COR-L47 (cell line): ENCODE measurements at places on chromosomes 7 and 10.

DNA sequence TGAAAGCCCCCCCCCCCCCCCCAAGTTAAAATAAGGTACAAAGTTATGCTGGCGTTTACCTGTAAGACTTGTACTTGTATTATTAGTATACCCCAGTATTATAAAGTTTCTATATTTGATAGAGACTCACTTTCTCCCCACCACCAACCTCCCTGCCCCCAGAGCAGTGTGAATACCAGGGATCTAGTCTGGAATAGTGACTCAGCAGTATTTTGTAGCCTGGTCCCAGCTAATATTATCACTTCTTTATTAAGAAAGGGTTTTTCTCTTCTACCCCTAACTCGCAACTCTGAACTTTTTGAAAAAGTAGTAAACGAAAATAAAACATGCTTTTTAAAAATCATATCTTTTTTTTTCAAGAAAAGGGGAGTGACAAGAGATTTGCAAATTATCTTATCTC, 26.7 kb downstream of the GLI3 start:
- no peak for DNase-seq

GRCh38 chr10:6069081-6069931, 7.1 kb upstream of the IL2RA start:
- DNase-seq = no peak

GRCh38 chr10:13907570-13907969, 320.8 kb downstream of the PRPF18 start:
- DNase-seq = no peak

DNA sequence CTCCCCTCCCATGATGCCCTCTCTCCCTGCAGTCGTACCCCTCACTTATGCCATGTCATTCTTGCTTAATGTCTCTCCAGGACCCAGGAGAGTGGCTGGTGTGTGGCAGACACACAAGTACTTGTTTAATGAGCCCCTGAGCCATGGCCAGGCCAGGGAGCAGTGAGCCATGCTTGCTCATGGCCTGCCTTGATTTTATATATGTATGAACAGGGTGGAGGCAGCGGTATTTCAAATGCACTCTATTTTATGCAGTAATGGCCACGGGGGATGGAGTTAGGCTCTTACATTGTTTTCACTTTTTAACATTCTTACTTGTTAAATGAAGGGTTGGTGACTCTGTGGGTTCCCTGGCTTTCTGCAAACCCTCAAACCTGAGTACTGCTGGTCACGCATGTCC, 144.8 kb downstream of the FANK1 start:
- DNase-seq = no peak

DNA sequence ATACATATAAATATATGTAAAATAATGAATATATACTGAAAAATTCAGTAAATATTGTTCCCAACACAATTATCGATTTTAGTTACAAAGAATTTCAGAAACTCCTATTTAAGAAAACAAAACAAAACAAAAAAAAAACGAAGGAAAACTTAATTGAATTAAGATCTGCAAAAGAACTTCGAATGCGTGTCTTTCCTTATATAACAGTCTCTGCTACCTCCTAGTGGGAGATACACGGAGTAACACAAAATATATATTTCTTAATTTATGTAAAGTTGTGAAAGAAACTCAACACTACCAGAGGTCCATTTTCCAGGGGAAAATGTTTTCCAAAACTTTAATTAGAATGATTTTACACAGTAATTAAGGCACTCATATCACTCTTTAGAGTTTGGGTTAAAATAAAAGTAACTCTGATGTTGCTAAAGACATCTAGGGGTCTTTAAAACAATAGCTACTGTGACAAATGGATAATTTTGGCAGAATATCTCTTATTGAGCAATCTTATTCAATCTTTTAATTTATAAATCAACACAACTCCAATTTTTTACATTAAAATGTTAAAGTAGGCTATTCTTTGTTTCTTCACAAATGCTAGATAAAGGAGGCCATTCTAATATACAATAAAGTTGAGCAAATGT, 41.6 kb downstream of the NEBL start:
- no peak for DNase-seq

DNA sequence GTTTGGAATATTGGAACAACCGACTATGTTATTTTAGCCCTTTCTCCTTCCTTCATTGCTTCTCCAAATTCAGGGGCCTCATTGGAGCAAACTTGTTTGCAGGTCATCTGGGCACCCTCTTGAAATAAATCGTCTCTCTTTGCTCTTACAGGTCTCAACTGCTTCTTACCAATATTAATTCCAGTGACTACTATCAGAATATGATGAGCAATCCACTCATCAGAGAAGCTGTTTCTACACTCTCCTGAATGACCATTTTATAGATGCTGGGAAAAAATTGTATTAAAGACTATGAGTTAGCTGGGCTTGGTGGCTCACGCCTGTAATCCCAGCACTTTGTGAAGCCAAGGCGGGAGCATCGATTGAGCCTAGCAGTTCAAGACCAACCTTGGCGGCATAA, 12.5 kb upstream of the HNRNPF start:
- no peak for DNase-seq
